Chondrocyte (in vitro differentiated cells): ENCODE measurements at places on chromosomes 5 and 9. TPM values are rescaled to one million over a fixed set of nuclear protein-coding genes. Genes with fewer than 3 reads are reported as not detected.
A peak's percentile ranks its signal among the peaks of the same experiment; 100 is the strongest.

The LTC4S gene
- 1.2 to 1.7 TPM (median 1.3 TPM) in 3 replicates for total RNA-seq

The PKD2L2 gene
- total RNA-seq, result not detected in 3 replicates

The ECSCR gene
- total RNA-seq, result 0.62 TPM in 1 of 3 replicates, not detected in the others

The LRRC26 gene
- not detected in 3 replicates for total RNA-seq

The CDX1 gene
- total RNA-seq, result 0.44 to 0.57 TPM in 2 of 3 replicates, not detected in the other

The PCDHA11 gene
- total RNA-seq, result 6.0 to 10.7 TPM (median 6.1 TPM) in 3 replicates

The CTNND2 gene
- 1.0 to 2.1 TPM (median 1.9 TPM) in 3 replicates for total RNA-seq

DNA sequence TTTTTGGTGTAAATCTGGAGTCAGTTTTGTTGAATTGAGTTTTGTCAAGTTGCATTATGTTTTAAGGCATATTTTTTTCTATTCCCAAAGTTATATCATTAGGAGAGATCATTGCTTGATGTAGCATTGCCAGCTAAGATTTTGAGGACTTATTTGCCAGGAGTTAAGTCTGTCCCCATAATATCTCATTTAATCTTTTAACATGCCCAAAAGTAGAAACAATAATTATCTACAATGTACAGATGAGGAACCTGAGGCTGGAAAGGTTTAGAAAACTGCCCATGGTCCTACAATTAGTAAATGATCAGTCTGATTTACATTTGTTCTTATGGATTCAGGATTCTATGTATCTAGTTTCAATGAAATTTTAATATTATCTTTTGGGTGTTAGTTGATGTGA, 4.7 kb downstream of the NIPBL start:
- no peaks in the 10 kb centered on the region for H3K27me3 ChIP-seq
- H3K4me3 ChIP-seq, result no peak overlapping the region
- peaks cover 42% of the 10 kb centered on the region for H3K4me1 ChIP-seq
- H3K27ac ChIP-seq, result no peak overlapping the region

DNA sequence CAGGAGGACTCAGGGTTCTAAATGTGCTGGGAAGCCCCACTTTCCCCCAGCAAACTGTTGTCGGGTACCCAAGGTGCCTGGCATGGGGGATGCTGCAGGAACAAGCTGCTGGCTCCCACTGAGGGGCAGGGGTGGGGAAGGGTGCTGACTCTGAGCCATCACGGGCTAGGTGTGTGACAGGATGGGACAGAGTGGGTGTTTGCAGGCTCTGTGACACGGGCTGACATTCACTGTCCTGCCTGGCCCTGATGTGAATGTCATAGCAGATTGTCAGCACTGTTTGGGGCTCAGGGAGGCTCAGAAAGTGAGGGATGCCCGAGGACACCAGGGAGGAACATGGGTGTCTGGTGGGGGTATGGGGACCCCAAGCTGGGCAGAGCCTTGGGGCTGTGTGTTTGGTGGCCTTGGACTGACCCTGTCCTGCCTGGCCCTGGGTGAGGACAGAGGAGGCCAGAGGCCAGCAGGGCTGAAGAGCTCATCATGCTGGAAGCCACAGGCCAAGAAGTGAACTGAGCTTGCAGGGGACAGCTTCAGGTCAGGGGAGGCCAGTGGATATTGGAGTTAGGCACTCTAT, 20.6 kb downstream of the WNK2 start:
- H3K4me1 ChIP-seq, result peaks cover 59% of the 10 kb centered on the region
- DNase-seq, result peak; percentile 68
- no peak overlapping the region for H3K4me3 ChIP-seq
- peak overlapping the region; percentile 8 for H3K27ac ChIP-seq
- H3K27me3 ChIP-seq, result peaks cover 4% of the 10 kb centered on the region
- H3K36me3 ChIP-seq, result no peaks in the 10 kb centered on the region

DNA sequence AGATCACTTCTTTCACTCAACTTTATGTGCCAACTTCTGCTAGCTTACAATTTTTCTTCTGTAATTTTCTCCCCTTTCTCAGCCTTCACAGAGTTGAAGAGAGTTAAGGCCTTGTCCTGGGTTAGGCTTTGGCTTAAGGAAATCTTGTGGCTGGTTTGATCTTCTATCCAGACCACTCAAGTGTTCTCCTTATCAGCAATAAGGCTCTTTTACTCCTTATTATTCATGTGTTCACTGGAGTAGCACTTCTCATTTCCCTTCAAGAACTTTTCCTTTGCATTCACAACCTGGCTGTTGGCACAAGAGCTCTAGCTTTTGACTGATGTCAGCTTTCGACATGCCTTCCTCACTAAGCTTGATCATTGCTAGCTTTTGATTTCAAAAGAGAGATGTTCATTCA, 86.9 kb upstream of the ALDH1B1 start:
- no peak for DNase-seq
- H3K27ac ChIP-seq, result no peak overlapping the region
- H3K27me3 ChIP-seq, result no peaks in the 10 kb centered on the region
- H3K4me3 ChIP-seq, result no peak overlapping the region
- H3K4me1 ChIP-seq, result peaks cover 21% of the 10 kb centered on the region

DNA sequence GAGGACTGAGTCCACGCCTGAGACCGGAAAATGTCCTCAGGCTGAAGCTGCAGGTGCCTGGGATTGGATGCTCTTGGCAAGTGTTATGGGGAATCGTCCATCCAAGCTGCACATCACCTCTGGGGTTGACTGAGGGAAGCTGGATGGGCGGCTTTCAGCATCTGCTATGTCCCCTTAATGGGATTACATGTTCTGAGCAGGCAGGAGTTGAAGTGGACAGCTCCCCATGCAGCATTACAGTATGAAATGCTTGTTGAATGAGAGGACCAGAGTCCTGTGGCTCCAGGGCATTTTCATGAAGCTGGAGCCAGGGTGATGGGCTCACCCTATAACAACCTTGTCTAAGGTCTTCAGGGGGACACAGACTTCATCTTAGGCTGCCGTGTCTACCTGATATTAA, 270.9 kb downstream of the HSPA4 start:
- no peaks in the 10 kb centered on the region for H3K4me1 ChIP-seq
- no peak overlapping the region for H3K27ac ChIP-seq
- H3K27me3 ChIP-seq, result peaks cover 9% of the 10 kb centered on the region
- peak; percentile 17 for DNase-seq

- H3K4me1 ChIP-seq, result no peaks in the 10 kb centered on the region
- no peaks in the 10 kb centered on the region for H3K36me3 ChIP-seq
- H3K4me3 ChIP-seq, result no peak overlapping the region
- peaks cover 23% of the 10 kb centered on the region for H3K27me3 ChIP-seq
- DNase-seq, result no peak
These were observed 201.2 kb downstream of the SREK1 start for GRCh38 chr5:66345281-66345680.

DNA sequence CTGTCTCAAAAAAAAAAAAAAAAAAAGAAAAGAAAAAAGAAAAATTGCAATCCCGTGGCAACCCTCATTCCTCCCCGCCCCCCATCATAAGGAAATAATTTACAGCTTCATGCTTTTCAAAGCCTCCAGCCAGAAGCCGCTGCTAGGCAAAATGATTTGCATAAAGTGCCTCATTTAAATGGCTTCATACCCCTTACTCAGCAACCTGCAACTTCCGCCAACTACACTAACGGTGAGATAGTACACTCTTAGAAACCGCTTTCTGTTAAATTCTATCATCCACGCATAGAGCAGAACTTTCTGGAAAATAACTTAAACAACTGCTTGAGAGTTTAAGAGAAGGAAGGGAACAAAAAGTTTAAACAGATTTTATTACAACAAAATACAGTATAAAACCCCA, 17.8 kb downstream of the SERINC5 start:
- DNase-seq, result no peak
- H3K27ac ChIP-seq, result no peak overlapping the region
- peaks cover 30% of the 10 kb centered on the region for H3K4me1 ChIP-seq
- no peaks in the 10 kb centered on the region for H3K27me3 ChIP-seq
- H3K36me3 ChIP-seq, result peaks cover 6% of the 10 kb centered on the region
- no peak overlapping the region for H3K4me3 ChIP-seq

DNA sequence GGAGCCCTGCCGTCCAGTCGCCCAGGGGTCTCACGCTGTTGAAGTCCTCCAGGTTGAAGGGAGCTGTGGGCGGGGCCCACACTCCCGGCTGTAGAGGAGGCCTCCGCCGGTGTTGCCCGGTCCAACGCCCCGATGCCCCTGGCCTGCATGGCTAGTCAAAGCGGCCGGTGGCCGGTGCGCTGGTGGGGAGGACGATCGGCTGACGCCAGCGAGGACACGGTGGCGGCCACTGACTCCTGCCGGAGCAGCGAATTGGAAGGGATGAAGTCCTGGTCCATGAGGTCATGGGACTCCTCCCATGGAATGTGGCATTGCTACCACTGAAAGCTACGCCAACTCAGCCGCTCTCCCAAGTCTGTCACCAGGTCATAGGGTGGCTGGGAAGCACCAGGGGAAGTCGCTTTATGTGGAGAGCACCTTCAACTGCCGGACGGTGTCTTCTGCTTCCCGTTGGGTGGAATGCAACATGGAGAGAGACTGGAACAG, 11.8 kb downstream of the RCL1 start:
- peaks cover 9% of the 10 kb centered on the region for H3K36me3 ChIP-seq
- H3K4me3 ChIP-seq, result no peak overlapping the region
- H3K27ac ChIP-seq, result no peak overlapping the region
- H3K4me1 ChIP-seq, result peaks cover 3% of the 10 kb centered on the region
- no peak for DNase-seq

- H3K36me3 ChIP-seq, result no peaks in the 10 kb centered on the region
- H3K4me3 ChIP-seq, result no peak overlapping the region
- no peak for DNase-seq
- peaks cover 25% of the 10 kb centered on the region for H3K4me1 ChIP-seq
These were observed 175.3 kb downstream of the ARL15 start for GRCh38 chr5:54135042-54135441.

GRCh38 chr9:128550770-128551656, 1.4 kb upstream of the SPTAN1 start:
- DNase-seq, result no peak
- H3K27ac ChIP-seq, result peak overlapping the region; percentile 98
- peak overlapping the region; percentile 95 for H3K4me3 ChIP-seq
- no peaks in the 10 kb centered on the region for H3K36me3 ChIP-seq

- DNase-seq, result no peak
- H3K4me1 ChIP-seq, result no peaks in the 10 kb centered on the region
- H3K27ac ChIP-seq, result no peak overlapping the region
- no peak overlapping the region for H3K4me3 ChIP-seq
These were observed 13.1 kb downstream of the LRRC26 start for GRCh38 chr9:137156567-137157375.

DNA sequence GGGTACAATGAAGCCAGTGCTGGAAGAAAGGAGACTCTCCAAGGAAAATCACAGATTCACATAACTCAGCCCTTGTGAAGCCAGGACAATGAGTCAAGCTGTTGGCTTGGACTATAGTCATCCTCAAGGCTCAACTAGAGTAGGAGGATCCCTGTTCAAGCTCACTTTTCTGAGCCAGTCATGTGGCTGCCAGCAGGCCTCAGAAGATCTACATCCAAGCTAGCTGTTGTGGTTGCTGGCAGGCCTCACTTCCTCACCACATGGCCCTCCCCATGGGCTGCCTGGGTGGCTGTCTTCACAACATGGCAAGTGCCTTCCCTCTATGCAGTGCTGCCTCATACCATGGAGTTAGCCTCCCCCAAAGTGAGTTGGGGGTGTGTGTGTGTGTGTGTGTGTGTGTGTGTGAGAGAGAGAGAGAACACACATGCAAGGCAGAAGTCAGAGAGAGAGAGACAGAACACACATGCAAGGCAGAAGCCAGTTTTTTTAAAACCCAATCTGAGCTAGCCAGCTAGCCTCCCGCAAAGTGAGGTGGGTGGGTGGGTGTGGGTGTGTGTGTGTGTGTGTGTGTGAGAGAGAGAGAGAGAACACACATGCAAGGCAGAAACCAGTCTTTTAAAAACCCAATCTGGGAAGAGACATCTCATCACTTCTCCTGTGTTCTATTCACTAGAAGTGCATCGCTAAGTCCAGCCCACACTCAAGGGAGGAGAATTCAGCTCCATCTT, 17.1 kb downstream of the SCAI start:
- no peak for DNase-seq
- H3K4me3 ChIP-seq, result no peak overlapping the region
- peak overlapping the region; percentile 81 for H3K27ac ChIP-seq
- no peaks in the 10 kb centered on the region for H3K36me3 ChIP-seq
- peaks cover 7% of the 10 kb centered on the region for H3K4me1 ChIP-seq
- no peaks in the 10 kb centered on the region for H3K27me3 ChIP-seq

DNA sequence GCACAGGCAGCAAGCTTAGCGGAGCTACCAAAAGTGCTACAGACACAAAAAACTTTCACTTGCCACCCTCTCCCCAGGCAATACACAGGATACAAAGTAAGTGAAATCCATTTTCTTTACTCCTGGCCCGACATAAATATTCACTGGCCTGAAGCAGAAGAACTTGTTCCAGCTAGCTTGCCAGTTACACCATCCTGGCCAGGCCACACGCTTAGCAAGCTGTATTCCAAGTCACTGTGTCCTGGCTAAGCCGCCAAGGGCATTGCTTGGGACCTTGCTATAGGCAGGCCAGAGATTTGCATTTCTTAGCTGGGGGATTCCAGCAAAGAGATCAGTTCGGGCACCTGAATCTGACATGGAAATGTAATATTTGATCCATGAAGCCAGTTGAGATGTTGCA, 71.0 kb upstream of the SLC1A3 start:
- peaks cover 18% of the 10 kb centered on the region for H3K27me3 ChIP-seq
- H3K36me3 ChIP-seq, result no peaks in the 10 kb centered on the region
- no peak overlapping the region for H3K4me3 ChIP-seq
- DNase-seq, result no peak

GRCh38 chr5:60447488-60447920, 252.5 kb downstream of the DEPDC1B start:
- no peaks in the 10 kb centered on the region for H3K27me3 ChIP-seq
- H3K27ac ChIP-seq, result no peak overlapping the region
- no peak for DNase-seq
- H3K36me3 ChIP-seq, result no peaks in the 10 kb centered on the region
- H3K4me1 ChIP-seq, result peaks cover 20% of the 10 kb centered on the region
- no peak overlapping the region for H3K4me3 ChIP-seq

DNA sequence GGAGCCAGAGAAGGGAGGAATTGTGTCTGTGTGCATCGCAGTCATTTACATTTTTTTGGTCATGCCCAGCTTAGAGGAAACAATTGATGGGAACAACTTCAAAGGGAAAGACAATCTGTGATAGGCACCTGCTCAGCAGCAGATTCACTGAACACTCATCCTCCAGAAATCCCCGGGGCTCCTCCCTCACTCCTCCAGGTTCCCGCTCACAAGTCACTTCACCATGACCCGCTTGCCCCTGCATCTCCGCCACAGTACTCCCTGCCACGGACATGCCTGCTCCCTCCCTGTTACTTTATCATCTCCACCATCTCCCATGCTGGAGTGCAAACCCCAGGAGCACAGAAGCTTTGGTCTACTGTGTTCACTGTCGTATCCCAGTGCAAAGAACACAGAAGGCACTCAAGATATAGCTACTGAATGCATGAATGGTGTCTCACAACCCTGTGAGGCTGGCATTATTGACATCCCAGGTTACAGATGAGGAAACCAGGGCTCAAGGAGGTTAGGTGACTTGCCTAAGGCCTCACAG, 16.2 kb downstream of the LHX6 start:
- no peak for DNase-seq
- peaks cover 70% of the 10 kb centered on the region for H3K27me3 ChIP-seq
- peaks cover 5% of the 10 kb centered on the region for H3K4me1 ChIP-seq
- H3K4me3 ChIP-seq, result no peak overlapping the region

- H3K4me3 ChIP-seq, result no peak overlapping the region
- no peaks in the 10 kb centered on the region for H3K36me3 ChIP-seq
- DNase-seq, result no peak
- H3K27me3 ChIP-seq, result peaks cover 9% of the 10 kb centered on the region
- no peak overlapping the region for H3K27ac ChIP-seq
These were observed 53.8 kb upstream of the FTMT start for GRCh38 chr5:121797681-121798518.
